ENCODE measurements at places on chromosomes 4 and X. TPM values are rescaled to one million over a fixed set of nuclear protein-coding genes. Genes with fewer than 3 reads are reported as not detected.

- no peak for DNase-seq
Observed at GRCh38 chrX:52420824-52421443, 52.1 kb downstream of the XAGE2 start.

DNA sequence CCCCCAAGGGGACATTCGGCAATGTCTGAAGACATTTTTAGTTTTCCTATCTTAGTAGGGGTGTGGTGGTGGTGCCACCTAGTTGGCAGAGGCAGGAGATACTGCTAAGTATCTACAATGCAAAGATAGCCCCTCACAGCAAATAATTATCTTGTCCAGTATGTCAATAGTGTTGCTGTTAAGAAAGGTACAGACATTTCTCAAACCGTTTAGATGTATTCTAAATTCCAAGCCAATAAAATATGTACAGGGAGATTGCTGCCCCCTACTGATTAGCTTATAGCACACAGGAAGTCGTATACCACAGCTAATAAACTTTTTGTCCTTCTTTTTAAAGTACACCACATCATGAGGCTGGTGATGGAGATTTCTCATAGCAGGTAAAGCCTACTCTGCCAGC, 260.5 kb downstream of the TMA16 start:
- DNase-seq, result no peak

- no peak for DNase-seq
Observed at GRCh38 chrX:54721424-54721823, 76.6 kb downstream of the ITIH6 start.

The MAGEB1 gene
- not detected for polyA plus RNA-seq

DNA sequence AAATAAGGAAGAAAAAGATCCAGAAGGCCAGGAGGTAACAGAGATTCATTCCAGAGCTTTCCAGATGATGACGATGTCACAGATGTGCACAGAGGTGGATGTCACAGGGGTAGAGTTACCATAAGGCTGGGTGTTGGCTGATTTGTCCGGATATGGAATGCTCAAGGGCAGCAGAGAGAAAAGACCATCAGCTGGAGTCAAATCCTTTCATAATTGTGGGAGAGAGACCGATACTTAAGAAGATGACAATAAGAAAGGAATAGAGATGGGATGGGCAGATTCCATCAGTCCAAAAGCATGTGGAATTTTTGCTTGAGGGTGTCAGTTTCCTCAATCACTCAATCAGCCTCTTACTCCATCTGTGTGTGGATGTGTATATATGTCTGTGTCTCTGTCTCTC, 150.4 kb downstream of the CENPC start:
- DNase-seq, result no peak

Data from right lung (tissue), 10 donors.